Fibroblast of skin of back (primary cell): ENCODE measurements at places on chromosomes 7 and 10.
A peak's percentile ranks its signal among the peaks of the same experiment; 100 is the strongest.

- DNase-seq: no peak
Measured at GRCh38 chr7:1174002-1174401, 14.0 kb upstream of the ZFAND2A start.

DNA sequence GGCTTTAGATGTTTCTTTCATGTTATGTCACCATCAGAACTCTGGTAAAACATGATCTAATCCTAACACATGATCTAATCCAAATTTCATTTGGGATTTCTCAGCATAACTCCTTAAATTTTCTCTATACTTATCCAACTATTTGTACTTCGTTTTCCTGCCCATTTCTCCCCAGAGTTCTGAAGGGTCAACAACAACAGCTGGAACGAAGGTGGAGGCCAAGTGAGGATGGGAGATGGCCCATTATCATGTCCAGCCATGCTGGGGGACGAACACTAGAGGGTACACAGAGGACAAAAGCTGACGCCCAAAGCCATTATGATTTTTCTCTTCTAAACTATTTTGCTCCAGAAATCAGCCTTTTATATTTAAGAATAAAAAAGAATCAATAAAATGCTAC, 185.4 kb downstream of the DOCK4 start:
- DNase-seq: no peak

DNA sequence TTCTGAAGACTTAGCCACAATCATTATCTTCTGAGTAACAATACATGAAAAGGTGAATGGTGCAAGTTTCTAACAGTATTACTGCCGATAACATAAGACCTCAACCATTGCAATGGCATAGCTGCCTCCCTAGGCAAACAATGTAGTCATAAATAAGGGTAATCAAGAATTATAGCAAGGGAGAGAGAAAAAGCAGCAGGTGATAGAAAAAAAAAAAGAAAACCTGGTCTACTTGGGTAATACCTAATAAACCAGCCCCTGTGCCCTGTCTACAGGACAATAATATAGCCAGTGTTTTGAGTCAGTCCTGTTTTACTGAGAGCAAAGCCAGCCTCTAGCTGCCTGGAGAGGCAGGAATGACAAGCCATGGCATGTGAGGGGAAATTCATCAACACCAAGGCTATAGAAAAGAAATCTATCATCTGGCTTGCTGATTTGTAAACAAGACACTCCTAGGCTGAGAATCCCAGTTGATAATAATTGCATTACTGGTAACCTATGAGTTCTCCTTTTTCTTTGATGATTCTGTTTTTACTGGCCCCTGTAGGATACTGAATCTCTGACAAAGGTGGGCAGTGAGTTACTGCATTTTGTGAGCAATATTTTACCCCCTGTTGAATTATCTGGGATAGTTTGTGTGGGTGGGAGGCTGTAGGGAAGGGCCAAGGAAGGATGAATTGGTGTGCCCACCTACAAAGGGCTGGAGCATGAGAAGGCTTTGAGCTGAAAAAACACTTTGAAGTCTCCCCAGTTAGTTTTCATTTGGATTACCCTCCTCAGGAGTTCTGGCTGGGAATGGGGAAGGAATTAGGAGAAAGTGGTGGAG, 1.7 kb upstream of the WEE2 start:
- DNase-seq: no peak

DNA sequence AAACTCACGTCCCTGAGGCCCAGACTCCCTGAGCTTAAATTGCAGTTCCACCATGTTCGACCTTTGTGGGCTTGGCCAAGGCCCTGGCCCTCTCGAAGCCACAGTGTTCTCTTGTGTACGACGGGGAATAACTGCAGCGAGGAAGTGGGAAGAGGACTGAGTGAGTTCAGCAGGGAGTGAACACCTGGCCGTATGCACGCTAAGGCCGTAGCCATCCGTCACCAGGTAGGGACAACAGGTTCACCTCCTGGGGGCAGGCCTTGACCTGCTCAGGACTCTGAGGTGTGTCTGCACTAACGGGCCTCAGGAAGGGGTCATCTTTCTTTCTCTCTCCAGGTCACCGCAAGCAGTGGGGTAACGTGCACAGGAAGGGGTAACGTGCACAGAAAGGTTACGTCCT, 67.2 kb upstream of the CTBP2 start:
- no peak for DNase-seq

DNA sequence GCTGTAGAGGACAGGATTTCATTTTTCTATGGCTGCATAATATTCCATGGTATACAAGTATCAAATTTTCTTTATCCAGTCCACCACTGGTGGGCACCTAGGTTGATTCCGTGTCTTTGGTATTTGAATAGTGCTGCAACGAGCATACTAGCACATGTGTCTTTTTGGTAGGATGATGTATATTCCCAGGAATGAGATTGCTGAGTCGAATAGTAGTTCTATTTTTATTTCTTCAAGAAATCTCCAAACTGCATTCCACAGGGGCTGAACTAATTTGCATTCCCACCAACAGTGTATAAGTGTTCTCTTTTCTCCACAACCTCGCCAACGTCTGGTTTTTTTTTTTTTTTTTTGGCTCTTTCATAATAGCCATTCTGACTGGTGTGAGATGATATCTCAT, 550.0 kb downstream of the REEP3 start:
- DNase-seq: peak; percentile 90

GRCh38 chr10:108616559-108617285, 1306.6 kb downstream of the XPNPEP1 start:
- DNase-seq: no peak

DNA sequence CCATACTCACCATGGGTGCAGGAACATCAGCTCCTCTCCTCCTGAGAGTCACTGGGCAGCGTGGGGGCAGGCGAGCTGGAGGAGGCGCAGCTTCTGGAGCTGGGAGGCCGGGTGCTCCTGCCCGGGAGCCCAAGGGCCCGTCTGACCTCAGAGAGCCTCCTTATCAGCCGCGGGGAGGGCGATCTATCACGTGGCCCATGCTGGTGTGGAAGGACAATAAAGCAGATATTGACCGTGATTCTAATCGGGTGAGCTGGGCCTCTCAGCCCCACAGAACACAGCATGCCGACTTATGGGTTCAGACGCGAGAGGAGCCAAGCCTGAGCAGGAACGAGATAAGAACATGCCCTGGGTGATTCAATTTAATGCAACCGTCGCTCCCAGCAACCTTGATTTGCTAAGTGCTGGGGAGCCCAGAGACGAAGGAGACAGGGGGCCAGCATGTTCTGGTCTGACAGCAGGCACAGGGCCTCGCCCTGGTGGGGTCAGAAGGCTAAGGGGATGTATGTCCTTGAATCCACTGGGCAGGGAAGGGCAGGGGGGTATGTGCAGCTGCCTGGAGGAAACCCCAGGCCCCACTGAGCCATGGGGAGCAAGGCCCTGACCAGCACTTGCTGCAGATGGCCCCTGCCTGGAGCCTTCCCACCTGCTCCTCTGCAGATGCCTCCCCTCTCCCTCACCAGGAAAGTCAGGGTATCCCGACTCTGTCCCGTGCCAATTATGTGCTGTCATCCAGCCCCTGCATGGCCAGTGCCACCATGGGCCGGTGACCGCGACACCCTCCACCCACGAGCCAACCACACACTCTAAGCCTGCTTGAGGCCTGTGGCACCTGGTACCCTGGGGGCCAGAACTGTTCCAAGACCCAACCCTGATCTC, 95.3 kb upstream of the RET start:
- DNase-seq: no peak
